Melanocyte of skin (primary cell): ENCODE measurements at places on chromosomes 1 and 21. TPM values are rescaled to one million over a fixed set of nuclear protein-coding genes. Genes with fewer than 3 reads are reported as not detected.

HSD11B1 gene
- not detected in 2 replicates for total RNA-seq

NCF2 gene
- total RNA-seq, result under 0.01 TPM in 1 of 2 replicates, not detected in the other

GSTM1 gene
- 12.2 and 45.6 TPM in 2 replicates for total RNA-seq

RIMKLA gene
- total RNA-seq, result under 0.01 TPM in 1 of 2 replicates, not detected in the other

GBP7 gene
- total RNA-seq, result not detected in 2 replicates

HTR6 gene
- not detected in 2 replicates for total RNA-seq

ODF2L gene
- total RNA-seq, result 32.6 and 52.3 TPM in 2 replicates

DNAI4 gene
- total RNA-seq, result 4.0 and 5.5 TPM in 2 replicates

SPRR4 gene
- not detected in 2 replicates for total RNA-seq

NHLH1 gene
- total RNA-seq, result under 0.01 TPM in 1 of 2 replicates, not detected in the other

CRP gene
- not detected in 2 replicates for total RNA-seq

MCOLN2 gene
- 4.8 and 6.9 TPM in 2 replicates for total RNA-seq

TSPEAR gene
- not detected in 2 replicates for total RNA-seq

DNAJC6 gene
- 8.3 and 18.5 TPM in 2 replicates for total RNA-seq

SLC45A3 gene
- total RNA-seq, result 1.7 and 1.8 TPM in 2 replicates

DDR2 gene
- total RNA-seq, result 41.0 and 86.5 TPM in 2 replicates

ETV3 gene
- 34.9 and 35.3 TPM in 2 replicates for total RNA-seq

CHIA gene
- not detected in 2 replicates for total RNA-seq

AVPR1B gene
- not detected in 2 replicates for total RNA-seq

CADM3 gene
- total RNA-seq, result 11.4 and 18.5 TPM in 2 replicates

KCNK2 gene
- total RNA-seq, result 4.0 and 9.7 TPM in 2 replicates

OR2T11 gene
- total RNA-seq, result not detected in 2 replicates

DPH2 gene
- total RNA-seq, result 40.0 and 49.7 TPM in 2 replicates

S100A7 gene
- total RNA-seq, result not detected in 2 replicates

MPZ gene
- total RNA-seq, result under 0.01 and 2.5 TPM in 2 replicates

LIN28A gene
- not detected in 2 replicates for total RNA-seq

PKP1 gene
- total RNA-seq, result 1.0 and 2.9 TPM in 2 replicates

SV2A gene
- total RNA-seq, result 3.1 and 3.3 TPM in 2 replicates

CFAP45 gene
- total RNA-seq, result 0.67 and 1.4 TPM in 2 replicates

COL24A1 gene
- 0.34 and 0.36 TPM in 2 replicates for total RNA-seq

HJV gene
- total RNA-seq, result not detected in 2 replicates

CRNN gene
- not detected in 2 replicates for total RNA-seq

LHX8 gene
- not detected in 2 replicates for total RNA-seq

DNALI1 gene
- total RNA-seq, result 4.8 and 6.0 TPM in 2 replicates

DMBX1 gene
- under 0.01 TPM in 1 of 2 replicates, not detected in the other for total RNA-seq

C1QA gene
- total RNA-seq, result not detected in 2 replicates

OPTC gene
- not detected in 2 replicates for total RNA-seq

GPR61 gene
- not detected in 2 replicates for total RNA-seq

PRR9 gene
- not detected in 2 replicates for total RNA-seq

RUNX1 gene
- 37.1 and 39.9 TPM in 2 replicates for total RNA-seq

FCRL2 gene
- total RNA-seq, result not detected in 2 replicates

CLEC20A gene
- total RNA-seq, result not detected in 2 replicates

ENSA gene
- 73.3 and 134 TPM in 2 replicates for total RNA-seq

TACSTD2 gene
- under 0.01 and 0.36 TPM in 2 replicates for total RNA-seq

NR1I3 gene
- not detected in 2 replicates for total RNA-seq

OBSCN gene
- total RNA-seq, result 3.4 and 14.2 TPM in 2 replicates

TAL1 gene
- not detected in 2 replicates for total RNA-seq

LMX1A gene
- total RNA-seq, result not detected in 2 replicates

CD1B gene
- not detected in 2 replicates for total RNA-seq

RTCA gene
- total RNA-seq, result 31.7 and 40.3 TPM in 2 replicates

MROH9 gene
- 0.31 TPM in 1 of 2 replicates, not detected in the other for total RNA-seq

UTS2 gene
- not detected in 2 replicates for total RNA-seq

RGS13 gene
- total RNA-seq, result not detected in 2 replicates

NBPF4 gene
- total RNA-seq, result under 0.01 TPM in 1 of 2 replicates, not detected in the other

NFASC gene
- total RNA-seq, result 2.4 and 6.5 TPM in 2 replicates

EXO5 gene
- total RNA-seq, result 6.3 and 13.0 TPM in 2 replicates

CELA3B gene
- not detected in 2 replicates for total RNA-seq
